Neural progenitor cell (in vitro differentiated cells): ENCODE measurements at places on chromosomes 1 and 21. TPM values are rescaled to one million over a fixed set of nuclear protein-coding genes. Genes with fewer than 3 reads are reported as not detected.
A peak's percentile ranks its signal among the peaks of the same experiment; 100 is the strongest.

GRCh38 chr1:198082576-198082975, 74.2 kb upstream of the NEK7 start:
- DNase-seq: no peak

GRCh38 chr1:115529216-115529897, 112.4 kb upstream of the VANGL1 start:
- no peak for DNase-seq

- DNase-seq: no peak
These were observed 287.0 kb upstream of the ESRRG start for GRCh38 chr1:217010253-217010652.

DNA sequence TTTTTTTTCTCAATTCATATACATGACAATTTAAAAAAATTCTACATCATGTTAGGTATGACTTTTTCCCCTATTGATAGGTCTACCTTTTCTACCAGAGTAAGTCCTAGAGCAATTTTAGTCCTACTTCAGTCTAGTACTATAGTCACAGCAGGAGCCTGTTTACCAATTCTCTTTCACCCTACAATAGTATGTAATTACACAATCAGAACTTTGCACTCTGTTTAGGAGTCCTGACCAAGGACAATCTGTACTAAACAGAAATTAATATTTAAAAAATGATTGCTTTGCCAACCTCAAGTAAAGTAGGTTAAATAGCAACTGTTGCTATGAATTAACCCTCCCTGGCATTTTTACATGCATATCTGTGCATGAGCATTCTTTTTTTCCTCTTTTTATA, 810 bp upstream of the CYP4A11 start:
- DNase-seq: no peak

GRCh38 chr1:216194721-216195120, 228.5 kb downstream of the USH2A start:
- no peak for DNase-seq

DNA sequence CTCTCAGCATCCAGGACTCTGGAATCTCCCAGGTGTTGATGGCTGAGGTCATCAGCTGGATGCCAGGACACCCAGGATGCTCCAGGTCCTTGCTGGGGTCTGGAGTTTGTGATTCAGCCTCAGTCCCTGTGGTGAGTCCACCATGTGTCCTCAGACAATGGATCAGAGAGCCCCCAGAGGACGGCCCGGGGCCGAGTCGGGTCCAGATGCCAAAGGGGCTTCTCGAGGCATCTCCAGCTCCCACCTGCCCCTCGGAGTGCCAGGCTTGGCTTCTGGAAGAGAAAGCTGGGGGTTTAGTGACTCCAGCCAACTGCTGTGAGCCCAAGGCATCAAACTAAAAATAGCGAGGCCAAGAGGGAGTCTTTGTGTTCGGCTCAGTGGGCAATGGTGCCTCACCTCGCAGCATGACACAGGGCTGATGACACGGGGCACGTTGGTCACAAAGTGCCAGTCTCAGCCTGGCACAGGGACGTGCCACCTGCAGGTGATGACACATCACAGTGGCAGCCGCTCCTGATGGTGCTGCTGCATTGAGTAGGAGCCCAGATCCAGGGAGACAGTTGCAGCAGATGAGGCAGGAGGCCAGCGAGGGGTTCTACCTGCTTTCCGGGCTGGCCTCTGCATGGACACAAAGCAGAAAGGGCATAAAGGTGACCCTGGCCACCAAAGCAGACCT, 10.6 kb downstream of the PDE9A start:
- no peak for DNase-seq

DNA sequence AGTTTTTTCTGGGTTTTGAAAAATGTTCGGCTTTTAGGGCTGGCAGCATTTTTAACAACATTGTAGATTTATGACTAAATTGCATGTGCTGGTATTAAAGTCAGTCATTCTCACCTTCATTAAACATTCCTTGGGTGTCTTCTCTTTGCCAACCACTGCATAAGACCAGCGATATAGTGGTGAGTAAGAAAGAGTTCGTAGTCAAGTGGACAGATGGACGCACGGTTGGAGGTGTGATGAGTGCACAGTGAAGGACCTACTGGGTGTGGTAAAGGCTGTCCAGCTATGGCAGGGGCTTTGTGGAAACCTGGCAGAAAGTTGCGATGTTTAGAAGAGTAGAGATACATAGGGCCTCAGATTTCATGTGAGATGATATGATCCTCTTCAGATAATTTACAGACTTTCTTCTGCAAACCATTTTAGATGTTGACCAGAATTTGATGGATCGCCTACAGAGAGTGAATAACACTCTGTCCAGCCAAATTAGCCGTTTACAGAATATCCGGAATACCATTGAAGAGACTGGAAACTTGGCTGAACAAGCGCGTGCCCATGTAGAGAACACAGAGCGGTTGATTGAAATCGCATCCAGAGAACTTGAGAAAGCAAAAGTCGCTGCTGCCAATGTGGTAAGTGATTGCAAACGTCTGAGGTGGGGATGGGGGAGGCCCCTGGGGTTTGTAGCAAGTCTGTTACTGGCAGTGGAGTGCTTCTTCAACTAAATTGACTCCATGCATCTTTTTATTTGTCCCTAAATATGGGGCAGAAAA, 56.0 kb upstream of the LAMC2 start:
- no peak for DNase-seq

DNA sequence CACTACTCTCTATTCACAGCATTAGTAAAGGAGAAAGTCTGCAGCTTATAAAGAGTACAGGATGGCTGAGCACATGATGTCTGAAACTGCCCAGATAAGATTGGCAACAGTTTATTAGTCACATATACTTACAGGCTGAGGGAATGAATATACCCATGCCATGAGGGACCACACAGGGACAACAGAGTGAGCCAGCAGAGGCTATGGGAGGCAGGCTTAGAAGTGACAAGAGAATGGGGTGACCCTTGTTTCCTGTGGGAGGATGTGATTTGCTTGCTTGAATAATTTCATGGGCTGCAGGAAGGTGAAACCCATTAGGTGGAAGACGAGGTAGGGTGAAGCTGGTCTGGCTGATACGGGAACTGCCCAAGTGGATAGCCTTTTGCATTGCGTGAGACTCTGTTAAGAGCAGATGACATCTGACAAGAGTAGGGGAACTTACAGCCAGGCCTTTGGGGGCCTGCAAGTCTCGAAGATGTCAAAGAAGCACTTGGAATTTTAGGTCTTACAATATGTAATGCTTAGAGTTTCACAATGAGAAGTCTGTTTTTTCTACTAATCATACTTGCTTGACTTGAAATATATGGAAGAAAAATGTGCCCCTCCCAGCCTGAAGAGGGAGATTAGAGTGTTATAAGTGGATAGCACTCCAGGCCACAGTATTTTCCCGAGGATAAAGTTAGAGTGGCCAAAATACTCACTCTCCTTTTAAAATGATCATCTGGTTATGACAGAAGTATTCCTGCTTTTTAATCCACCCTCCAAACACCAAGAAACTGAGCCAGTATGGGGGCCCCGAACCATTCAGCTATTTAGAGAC, 34.6 kb upstream of the TNFSF4 start:
- DNase-seq: no peak

DNA sequence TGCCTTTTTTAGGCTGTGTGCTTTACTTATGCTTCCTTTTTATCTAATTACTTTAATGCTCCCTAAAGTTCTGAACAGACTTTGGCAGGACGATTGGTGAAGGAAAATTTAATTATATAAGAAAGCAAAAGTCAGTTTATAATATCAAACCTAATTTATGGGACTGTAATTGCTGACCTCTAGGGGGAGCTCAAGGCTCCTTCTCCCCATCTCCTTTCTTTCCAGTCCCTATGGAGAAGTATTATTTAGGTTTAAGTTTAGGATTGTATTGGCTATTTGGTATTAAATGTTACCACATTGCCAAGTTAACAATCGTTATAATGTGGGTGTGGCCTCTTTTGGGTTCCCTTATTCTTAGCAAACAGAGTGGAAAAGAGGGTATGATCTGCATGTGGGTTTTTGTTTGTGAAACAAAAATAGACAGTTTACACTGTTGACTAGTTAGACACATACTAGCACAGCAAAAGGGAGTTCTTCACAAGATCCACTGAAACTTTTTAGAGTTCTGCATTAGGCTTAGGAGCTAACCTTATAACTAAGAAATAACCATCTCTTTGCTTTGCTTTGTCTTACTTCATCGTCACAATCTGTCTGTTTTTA, 48.2 kb upstream of the TNFSF4 start:
- peak; percentile 45 for DNase-seq

GRCh38 chr1:119373465-119373864, 4.9 kb downstream of the HAO2 start:
- DNase-seq: no peak

- DNase-seq: no peak
These were observed 132.5 kb upstream of the DPT start for GRCh38 chr1:168861421-168862004.

DNA sequence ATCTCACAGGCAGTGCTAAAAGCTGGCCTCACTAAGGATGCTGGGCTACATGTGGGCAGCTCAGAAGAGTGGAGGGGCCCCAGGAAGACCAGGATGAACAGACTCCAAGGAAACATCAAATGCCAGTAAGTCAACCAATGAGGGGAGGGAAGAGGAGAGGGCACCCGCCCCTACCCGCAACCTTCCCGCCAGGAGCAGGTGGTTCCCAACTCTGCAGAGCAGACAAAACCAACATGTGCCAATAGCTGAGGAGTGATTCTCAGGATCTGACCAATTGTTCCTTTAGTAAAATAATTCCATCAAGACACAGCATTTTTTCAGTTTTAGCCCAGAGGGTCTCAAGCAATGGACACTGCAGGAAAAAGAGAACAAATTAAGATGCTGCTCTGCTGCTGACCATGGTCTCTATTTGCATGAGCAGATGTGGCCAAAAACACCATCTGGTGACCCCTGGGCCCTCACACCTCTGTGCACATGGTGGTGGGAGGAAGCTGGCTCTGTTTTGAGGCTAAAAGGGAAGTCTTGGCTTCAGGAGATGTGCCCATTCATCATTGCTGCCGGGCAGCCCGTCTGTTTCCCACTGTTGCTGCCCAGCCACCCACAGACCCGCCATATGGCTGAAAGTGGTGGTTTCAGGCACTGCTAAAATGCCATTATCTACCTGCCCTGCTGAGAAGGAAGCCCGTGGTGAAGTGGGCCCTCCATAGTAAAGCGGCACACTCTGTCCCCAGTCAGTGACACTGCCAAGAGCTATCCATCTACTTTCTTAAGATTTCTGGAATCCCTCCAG, 231.8 kb downstream of the KCNH1 start:
- DNase-seq: no peak

The E2F2 gene
- 3.4 and 7.0 TPM in 2 replicates for total RNA-seq

The RBP7 gene
- total RNA-seq: 0.96 TPM in 1 of 2 replicates, not detected in the other

The SHE gene
- total RNA-seq: 0.04 TPM in 1 of 2 replicates, not detected in the other

The SPRR2F gene
- not detected in 2 replicates for total RNA-seq

The CA6 gene
- not detected in 2 replicates for total RNA-seq

The KIAA1614 gene
- total RNA-seq: 0.56 and 3.8 TPM in 2 replicates

The SLC30A2 gene
- not detected in 2 replicates for total RNA-seq

The PTPN22 gene
- total RNA-seq: not detected in 2 replicates

The SERINC2 gene
- 9.6 and 30.1 TPM in 2 replicates for total RNA-seq
